ENCODE measurements at places on chromosomes 16 and 17.

DNA sequence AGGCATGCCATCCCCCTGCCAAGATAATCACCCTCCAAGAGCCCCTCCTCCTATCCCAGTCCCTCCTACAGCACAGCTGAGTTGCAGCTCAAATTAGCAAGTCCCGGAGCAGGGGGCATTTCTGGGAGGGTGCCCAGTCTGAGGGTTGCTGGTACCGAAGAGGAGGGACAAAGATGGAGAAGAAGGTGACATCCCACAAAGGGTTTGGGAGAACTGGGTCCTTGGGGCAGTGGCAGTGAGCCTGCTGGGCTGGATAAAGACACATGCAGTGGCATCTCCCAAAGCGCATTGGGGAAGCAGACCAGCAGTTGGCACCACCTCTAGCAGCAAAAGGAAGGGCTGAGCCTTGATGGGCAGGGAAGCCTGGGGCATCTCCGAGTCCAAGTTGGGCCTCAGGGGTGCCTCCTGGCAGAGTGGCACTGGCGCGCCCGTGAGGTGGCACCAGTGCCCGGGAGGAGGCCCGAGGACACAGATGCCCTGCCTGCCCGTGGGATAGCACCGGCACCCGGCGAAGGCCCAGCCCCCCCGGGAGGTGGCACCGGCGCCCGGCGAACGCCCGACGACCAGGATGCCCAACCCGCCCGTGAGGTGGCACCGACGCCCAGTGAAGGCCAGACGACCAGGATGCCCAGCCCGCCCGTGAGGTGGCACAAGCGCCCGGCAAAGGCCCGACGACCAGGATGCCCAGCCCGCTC, 622 bp downstream of the TOM1L2 start:
- DNase-seq = no peak

DNA sequence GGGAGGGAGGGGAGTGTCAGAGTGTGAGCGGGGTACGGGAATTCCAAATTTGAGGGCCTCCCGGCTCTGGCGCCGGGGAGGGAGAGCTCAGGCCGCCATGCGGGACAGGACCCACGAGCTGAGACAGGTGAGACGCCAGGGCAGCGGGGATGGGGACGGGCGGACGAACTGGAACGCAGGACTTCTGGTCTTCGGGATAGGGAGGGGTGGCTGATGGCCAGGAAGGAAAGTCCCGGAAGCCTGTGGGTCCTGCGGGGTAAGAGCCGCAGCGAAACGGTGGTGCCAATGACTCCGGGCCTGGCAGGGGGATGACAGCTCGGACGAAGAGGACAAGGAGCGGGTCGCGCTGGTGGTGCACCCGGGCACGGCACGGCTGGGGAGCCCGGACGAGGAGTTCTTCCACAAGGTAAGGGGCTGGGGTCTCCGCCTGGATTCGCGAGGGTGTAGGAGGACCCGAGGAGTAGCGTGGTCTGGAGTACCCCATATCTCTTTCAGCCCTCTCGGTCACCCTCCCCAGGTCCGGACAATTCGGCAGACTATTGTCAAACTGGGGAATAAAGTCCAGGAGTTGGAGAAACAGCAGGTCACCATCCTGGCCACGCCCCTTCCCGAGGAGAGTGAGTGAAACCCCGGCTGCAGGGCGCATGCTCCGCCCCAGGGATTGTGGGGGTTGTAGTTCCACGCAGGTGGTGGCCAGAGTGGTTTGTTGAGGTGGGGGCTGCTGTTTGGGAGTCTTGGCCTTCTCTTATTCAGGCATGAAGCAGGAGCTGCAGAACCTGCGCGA, 543 bp downstream of the STX4 start:
- peak; percentile 98 for DNase-seq

GRCh38 chr16:80074329-80074728, 466.5 kb upstream of the DYNLRB2 start:
- no peak for DNase-seq

DNA sequence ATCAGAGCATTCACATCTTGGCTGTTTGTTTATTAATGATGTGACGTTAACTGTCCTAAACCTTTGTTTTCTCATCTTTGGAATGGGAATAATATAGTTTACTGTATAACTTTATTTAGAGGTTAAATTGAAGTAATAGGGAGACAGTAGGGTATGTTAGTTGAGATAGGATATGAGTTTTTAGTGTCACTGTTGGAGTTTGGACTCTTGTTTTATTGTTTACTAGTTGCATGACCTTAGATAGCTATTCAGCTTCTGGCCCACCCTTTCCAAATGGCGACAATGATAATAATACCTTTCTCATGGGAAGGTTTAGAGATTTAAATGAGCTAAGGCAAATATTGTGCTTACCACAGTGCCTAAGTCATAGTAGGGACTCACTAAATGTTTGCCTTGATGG, 28.2 kb upstream of the CDC6 start:
- DNase-seq = no peak

DNA sequence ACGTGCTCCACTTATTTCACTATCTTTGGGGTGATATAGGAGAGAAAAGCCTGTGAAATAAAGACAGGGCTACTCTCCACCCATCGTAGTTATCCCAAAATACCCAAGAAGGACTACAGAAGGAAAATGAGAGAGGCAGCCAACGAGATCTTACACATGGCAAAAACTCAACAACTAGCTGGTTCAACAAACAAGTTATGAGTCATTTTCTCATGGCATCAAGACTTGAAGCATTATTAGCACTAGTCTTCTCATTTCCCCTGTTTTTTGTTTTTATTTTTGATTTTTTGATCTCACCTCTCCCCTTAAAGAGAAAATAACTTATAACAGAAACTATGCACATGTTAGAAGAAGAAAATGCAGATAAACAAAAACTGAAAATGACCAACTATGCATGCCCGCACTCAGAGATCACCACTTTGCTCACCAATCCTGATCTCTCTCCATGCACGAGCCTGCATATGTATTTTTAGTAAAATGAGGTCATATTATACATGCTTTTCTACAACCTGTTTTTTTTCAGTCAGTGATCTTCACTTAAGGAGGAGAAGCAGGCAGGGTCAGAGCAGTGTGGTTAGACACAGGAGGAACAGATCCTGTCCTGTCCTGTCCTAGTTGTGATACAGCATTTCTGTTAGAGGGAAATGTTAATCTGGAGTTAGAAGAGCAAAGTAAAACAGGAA, 22.8 kb downstream of the FAM117A start:
- DNase-seq = no peak

GRCh38 chr17:65271296-65271695, 134.1 kb downstream of the RGS9 start:
- DNase-seq = no peak

- DNase-seq = no peak
These were observed 54.3 kb downstream of the WSB1 start for GRCh38 chr17:27348196-27348595.

DNA sequence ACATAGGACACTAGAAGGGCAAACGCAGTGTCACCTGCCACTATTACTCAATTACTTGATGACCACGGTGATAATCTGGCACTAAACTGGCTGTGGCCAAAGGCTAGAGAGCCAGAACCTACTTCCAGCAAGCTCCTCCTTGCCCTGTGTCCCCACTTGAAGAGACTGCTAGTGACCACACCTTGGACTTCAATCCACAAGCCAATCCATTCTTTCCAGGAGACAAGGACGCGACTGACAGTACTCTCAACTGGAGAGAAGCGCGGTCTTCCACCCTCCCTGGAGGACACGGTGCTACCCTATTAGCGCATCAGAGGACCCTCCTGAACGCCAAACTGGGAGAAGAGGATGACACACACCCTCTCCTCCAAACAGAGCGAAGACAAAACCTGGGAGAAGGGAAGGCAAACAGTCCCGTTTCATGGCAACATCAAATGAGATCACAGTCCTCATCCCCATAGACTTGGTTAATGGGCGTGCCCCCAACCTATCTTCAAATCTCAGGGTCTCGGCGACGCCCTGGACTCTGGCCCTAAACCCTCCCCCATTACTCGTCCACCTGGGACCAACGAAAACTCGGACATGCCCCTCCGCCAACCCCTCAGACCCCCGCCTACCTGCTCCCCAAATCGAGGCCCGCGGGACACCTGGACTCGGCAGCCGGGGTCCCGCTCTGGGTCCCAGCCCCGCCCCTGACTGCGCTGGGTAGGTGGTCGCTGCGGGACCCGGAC, 508 bp downstream of the FLCN start:
- peak; percentile 41 for DNase-seq

DNA sequence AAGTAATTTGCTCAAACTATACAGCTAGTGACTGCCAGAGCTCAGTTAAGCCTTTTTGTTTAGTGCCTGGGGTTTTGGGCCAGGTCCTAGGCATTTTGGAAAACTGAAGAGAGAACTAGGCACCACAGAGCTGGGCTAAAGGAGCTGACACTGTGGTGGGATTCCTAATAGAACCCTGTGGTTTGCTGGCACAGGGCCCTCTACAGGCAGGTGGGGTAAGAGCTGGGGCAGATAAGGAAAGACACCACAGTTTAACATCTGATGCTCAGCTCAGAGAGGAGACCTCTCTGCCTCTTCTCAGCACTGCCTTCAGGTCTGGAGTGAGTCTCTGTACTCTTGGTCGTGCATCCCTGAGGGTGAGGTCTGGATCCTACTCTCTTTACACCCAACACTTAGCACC, 121.2 kb downstream of the SNX11 start:
- no peak for DNase-seq

DNA sequence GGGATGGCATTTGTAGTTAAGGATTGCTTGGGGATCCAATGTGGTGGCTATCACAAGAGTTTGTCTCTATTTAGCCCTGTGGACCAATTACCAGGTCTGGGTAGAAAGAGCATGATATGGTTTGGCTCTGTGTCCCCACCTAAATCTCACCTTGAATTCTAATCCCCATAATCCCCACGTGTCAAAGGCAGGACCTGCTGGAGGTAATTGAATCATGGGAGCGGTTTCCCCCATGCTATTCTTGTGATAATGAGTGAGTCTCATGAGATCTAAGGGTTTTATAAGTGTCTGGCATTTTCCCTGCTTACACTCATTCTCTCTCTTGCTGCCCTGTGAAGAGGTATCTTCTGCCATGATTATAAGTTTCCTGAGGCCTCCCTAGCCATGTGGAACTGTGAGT, 86.4 kb upstream of the HS3ST4 start:
- DNase-seq = no peak

GRCh38 chr17:52106638-52107261, 51.8 kb downstream of the CA10 start:
- peak; percentile 59 for DNase-seq

- DNase-seq = no peak
These were observed 192.6 kb downstream of the CBLN1 start for GRCh38 chr16:49089039-49089438.

DNA sequence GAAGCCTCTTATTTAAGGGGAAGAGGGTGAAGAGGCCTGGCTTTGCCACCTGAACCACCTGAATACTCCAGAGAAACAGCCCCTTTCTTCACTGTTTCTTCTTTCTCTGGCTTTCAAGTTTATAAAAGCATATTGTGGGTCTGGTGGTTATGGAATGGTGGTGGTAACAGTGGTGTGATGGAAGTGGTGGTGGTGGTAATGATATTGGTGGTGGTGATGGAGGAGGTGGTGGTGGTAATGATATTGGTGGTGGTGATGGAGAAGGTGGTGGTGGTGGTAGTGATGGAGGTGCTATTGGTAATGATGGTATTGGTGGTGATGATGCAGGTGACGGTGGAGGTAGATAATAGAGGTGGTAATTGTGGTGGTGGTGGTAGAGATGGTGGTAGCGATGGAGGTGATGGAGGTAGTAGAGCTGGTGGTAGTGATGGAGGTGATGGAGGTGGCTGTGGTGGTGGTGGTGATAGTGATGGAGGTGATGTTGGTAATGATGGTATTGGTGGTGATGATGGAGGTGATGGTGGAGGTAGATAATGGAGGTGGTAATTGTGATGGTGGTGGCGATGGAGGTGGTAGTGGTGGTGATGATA, 14.1 kb upstream of the C1QL1 start:
- no peak for DNase-seq

DNA sequence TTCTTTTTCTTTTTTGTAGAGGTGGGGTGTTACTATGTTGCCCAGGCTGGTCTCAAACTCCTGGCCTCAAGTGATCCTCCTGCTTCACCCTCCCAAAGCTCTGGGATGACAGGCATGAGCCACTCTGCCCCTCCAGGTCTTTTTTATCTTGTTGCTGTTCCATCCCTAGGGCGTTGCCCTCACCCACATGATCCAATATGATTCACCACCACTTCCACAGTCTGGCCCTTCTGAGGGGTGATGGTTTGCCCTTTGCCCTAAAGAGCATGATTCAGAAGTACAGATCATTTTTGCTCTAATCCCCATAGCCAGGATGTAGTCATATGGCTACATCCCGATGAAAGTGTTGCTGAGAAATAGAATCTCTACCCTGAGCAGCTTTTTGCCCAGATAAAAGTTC, 18.8 kb downstream of the STX4 start:
- peak; percentile 95 for DNase-seq

DNA sequence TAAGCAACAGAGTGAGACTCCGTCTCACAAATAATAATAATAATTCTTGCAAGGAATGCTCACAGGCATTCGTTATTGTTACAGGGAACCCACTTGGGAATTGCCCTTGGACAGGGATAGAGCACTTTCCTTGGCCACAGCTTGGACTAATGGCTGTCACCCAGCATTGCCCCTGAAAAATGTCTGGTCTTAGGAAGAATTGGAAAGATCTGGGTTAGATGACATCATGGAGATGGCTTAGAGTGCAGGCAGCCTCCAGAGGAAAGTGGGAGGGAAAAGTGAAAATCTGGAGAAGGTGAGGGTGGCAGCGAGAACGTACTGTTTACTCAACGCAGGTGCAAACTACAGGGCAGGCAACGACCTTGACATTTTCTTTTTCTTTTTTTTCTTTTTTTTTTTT, 59.3 kb upstream of the MRTFB start:
- no peak for DNase-seq

DNA sequence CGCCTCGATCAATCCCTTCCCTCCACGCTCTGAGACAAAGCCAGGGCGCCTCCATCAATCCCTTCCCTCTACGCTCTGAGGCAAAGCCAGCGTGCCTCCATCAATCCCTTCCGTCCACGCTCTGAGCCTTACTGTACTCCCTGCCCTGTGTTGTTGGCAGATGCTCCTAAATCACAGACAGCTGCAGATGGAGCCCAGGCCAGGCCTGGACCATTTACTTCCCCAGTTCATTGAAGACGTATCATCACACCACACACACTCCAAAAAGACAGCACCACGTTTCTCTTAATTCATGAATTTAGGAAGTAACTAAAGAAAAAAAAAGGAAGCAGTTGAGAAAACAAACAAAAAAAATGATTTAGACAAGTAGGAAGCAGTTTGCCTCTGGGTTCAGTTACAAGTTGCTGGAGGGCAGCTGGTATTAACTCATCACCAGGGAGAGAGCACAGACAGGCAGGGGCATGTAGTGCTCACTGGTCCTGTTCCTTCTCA, 7.4 kb upstream of the CD300LD start:
- DNase-seq = peak; percentile 40

GRCh38 chr16:4846503-4846900, 586 bp downstream of the GLYR1 start:
- DNase-seq = peak; percentile 24

GRCh38 chr17:71325886-71326285, 794.9 kb upstream of the SOX9 start:
- no peak for DNase-seq

Measured in RWPE1 (cell line).